ENCODE measurements at places on chromosomes 4 and X. TPM values are rescaled to one million over a fixed set of nuclear protein-coding genes. Genes with fewer than 3 reads are reported as not detected.

F11 gene
- polyA plus RNA-seq = 1.9 TPM

TMPRSS11A gene
- polyA plus RNA-seq = not detected

DCLK2 gene
- 11.7 TPM for polyA plus RNA-seq

BST1 gene
- 15.2 TPM for polyA plus RNA-seq

MSX1 gene
- polyA plus RNA-seq = 1.4 TPM

SYTL4 gene
- 18.6 TPM for polyA plus RNA-seq

JCHAIN gene
- 0.44 TPM for polyA plus RNA-seq

- no peak for DNase-seq
These were observed 22.7 kb downstream of the SMPX start for GRCh38 chrX:21735038-21735767.

DNA sequence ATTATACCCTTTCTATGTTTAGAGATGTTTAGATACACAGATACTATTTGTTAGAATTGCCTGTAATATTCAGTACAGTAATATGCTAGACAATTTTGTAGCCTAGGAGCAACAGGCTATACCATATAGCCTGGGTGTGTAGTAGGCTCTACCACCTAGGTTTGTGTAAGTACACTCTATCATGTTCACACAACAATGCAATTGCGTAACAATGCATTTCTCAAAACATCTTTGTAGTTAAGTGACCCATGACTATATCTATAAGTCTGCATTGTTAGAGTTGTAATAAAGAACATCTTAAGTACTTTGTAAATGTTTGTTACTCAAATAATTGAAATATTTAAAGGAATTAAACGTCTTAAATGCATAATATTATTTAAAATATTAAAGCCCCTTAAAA lies 379.3 kb downstream of the PPP3CA start:
- DNase-seq = no peak

DNA sequence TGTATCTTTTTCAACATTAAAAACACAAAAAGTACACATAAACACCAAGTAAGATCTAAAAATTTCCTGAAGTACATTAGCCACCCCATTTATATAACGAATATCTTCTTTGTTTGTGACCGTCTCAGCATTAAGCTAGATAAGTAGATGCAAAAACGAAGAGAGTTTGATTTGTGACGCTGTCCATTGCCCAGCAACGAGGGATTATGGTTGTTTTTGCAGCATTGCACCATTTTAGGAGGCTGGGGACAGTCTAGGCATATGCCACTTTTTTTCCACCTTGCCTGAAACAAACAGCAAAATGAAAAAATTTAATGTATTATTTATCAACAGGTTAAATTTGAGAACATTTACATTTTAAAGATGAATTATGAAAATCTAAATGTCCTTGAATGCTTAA lies 12.0 kb upstream of the IGSF1 start:
- DNase-seq = no peak

DNA sequence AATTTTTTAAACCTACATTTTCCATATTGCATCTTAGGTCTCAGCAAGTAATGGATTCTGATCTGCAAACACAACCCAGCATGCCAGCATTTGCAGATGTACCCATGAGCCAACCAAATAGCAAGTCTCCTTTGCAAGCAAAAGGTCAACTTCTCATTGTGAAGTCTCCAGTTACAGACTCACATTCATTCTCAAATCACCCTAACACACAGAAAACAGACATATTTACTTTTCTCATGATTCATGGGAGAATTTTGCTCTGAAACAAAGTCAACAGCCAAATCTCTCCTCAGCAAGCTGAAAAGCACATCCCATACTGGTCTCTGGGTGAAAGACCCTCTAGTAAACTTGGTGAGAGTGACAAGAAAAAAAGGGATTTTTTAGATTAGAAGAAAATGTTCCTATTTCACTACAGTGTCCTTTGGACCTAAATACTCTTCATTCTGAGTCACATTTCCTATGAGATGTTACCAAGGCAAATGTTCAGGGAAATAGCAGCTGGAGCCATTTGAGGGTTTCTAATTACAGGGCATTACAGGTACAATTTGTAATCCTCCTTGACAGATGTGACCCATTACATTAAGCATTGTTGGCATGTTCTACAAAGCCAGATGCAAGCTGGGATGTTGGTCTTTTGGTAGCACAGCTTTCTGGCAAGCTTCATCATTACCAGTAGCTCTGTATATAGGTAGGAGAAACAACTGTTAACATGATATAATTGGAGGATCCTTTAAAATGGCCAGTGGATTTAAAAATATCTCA lies 383.3 kb downstream of the SMARCA1 start:
- no peak for DNase-seq

DNA sequence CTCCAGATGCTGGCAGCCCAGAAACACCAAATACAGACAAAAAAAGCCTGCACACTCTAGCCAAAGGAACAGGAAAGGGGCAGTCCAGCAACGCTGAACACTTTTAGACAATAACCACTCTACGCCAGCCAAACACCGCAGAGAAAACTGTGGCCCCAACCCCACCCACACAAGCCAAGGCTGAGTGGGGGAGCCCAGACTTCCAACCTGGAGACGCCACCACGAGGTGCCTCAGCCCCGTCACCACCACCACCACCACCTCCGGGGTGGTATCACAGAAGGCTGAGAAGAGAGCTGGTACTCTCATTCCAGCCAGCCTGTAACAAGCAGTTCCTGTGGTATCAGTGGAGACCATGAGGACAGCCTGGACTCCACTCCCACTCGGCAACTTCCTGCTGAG lies 22.8 kb downstream of the MEPE start:
- DNase-seq = no peak

DNA sequence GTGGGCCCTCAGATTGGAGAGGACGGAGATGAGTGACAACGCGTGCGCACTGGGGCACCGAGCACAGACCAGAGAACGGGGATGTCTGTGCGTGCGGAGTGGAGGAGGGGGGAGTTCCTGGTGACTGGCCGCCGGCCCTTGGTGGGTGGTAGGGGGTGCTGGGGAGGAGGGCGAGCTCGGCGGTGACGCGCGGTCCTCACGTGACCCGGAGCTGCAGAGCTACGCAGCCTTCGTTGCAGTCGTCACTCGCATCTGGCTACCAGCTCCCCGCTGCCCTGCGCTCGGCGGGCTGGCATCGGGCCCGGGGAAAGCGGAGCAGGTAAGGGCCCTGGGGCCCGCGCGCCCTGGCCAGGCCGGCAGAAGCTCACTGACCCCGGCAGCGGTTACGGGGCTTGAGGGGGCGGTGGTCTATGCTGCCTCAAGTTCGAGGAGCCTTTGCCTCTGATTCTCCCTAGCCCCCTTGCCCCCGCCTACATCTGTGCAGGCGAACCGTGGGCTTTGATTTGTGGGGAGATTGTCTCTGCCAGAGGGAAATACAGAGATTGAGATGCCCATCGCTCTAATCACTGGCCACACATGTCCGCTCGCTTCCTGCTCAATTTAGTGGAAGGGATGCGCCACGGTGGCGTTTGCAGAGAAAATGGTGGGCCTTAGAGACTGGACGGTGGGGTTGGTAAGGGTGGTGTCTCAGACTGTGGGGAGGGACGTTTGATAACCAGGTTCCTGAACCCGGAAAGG lies at the start of gene ARMCX4:
Gene ARMCX4, plus strand, starts transcription at position 245 of the 738 bp plus-strand sequence. CDS start 3,134 bp downstream, outside the sequence.
- DNase-seq = peak; percentile 9

DNA sequence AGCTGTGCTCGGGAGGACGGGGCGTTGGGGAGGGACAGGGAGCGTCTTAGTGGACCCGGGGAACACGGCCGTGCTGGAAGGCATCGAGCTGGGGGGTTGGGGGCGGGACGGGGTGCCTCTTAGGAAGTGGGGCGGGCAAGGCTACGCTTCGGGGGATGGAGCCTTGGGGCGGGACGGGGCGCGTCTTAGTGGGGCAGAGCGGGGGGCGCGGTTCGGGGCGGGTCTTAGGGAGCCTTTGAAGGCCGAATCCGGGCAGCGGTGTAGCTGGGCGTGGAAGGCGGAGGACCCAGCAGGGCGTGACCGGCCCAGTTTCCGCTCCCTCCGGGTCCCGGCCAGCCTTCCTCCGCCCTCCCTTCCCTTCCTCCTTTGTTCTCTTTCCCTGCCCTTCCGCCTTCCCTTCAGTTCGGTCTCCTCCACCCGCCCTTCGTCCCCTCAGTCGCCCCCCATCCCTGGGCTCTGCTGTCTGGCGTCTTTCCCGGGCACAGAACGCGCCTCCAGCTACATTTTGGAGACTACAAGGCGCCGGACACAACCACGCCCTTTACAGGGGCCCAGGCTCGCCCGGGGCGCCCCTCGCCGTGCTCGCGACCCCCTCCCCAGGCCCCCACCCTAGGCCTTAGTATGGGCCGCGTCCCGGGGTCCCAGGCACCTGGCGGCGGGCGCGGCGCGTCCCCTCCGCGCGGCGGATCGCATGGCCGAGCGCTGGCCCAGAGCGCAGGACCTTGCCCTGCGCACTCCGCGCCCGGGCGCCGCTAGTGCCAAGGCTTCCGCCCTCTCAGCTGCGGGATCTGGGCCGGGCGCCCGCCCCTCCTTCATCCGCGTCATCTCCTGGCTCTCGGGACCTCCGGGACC lies at the start of gene ARSD:
Gene ARSD, minus strand, starts transcription at position 757 of the 852 bp plus-strand sequence. Its CDS starts 64 bp downstream, at position 693.
- peak; percentile 69 for DNase-seq

DNA sequence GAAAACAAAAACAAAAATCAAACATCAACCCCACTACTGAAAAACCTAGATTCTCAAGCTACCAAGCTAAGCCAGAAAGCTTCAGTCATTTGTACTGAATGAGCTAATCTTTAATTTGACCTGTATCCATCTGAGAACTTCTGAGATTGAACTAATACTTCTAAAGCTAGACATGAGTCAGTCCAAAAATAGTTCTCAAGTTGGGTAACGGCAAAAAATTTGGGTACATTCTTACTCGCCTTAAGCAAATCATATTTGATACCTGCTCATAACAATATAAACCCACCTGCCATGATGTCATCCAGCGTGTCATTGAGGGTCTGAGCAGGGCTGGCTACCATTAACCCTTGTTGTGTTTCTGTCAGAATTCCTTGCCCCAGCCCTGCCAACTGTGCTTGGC lies 69.7 kb upstream of the COX18 start:
- no peak for DNase-seq

GRCh38 chrX:78710171-78710570 lies 37.3 kb upstream of the LPAR4 start:
- no peak for DNase-seq

DNA sequence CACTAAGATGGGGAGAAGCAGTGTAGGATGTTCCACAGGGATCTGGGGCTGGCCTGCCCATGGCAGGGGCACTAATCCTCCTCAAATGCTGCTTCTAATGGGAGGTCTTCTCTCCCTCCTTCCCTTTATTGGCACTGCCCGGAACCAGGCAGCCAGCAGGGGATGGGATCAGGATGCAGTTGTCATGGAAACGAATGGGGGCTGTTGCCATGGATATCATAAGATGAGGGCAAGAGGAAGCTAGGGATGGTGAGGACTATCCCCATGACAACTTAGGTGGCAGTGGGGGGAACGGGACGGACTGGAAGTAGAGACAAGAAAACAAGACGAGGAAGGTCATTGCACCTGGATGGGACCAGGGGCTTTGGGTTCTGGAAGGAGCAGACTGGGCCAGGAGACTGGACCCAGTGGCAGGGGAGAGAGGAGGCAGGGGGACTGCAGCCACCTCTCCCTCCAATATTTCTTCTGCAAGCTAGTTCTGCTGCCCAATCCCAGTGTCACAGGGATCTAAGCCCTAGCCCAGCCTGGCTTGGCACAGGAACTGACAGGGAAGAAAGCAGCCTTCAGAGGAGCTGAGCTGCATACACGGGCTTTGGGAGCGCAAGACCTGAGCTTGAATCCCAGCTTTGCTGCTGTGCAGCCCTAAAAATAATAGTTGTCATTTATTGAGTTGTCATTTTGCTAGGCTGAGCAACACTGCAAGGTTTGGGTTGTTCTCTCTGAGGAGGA lies 19.0 kb downstream of the IQSEC2 start:
- DNase-seq = no peak

DNA sequence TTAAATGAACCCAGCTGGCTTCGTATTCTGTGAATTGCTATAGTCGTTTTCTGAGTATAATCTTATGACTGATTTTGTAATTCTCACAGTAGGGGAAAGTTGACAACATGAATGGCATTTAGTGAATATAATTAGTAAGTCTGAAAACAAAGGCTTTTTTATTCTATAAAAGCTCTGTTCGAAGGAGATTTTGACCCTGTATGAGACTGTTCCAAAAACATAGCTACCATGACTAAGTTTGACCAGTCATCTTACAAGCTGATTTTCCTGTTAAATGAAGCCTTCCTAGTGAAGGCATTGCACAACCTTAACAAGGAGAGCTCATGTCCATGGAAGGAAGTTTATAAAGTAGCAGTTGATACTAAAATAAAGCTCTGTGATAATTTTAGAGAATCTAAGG lies 242.3 kb downstream of the RPA4 start:
- no peak for DNase-seq

DNA sequence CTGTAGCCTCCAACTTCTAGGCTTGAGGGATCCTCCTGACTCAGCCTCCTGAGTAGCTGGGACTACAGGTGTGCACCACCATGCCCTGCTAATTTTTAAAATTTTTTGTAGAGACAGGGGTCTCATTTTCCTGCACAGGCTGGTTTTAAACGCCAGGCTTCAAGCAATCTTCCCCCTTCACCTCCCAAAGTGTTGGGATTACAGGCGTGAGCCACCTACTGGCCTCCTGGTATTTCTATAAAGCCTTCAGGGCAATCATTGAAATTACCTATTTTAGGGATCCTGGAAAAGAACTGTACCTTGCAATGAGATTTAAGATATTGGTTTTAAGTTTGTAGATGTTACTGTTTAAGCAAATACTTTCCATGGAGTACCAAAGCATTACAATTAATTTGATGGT lies 13.5 kb upstream of the PLS3 start:
- DNase-seq = no peak

All from renal cortex interstitium (tissue), 15 donors.